ENCODE measurements at places on chromosomes 2 and 18.

DNA sequence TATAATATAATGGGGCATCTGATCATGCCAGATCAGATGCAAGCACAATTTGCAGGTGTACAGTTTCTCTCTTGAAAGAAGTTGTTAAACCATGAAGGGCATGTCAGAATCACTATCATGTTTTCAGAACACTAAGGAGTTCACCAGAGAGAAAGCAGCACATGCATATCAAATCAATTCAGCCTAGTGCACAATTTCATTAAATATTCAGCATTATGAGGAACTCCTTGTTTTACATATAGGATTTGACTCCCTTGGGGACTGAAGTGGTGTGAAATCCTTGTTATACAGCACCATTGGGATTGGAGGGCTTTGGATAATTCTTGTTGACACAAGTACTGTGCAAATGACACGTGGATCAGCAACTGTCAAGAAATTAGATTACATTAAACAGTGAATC, 562.1 kb upstream of the KLHL29 start:
- no peak for DNase-seq

GRCh38 chr2:25168256-25169072, at the start of gene POMC:
Gene POMC (minus strand): TSS chr2:25168580. CDS start chr2:25164772, 3,808 bp downstream.
- peak; percentile 35 for DNase-seq

- DNase-seq: no peak
Observed at GRCh38 chr2:233542507-233542906, 24.1 kb downstream of the USP40 start.

DNA sequence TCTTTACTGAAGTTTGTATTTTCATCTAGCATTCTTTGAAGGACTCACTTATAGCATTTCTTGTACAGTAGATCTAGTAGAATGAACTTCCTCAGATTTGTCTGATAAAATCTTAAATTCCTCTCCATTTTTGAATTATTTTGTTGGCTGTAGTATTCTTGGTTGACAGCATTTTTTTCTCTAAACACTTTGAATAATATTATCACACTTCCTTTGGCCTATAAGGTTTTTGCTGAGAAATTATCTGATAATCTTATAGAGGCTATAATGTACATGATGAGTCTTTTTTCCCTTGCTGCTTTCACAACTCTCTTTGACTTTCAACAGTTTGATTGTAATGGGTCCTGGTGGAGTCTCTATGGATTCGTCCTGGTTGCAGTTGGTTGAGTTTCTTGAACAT, 169.5 kb downstream of the NOL4 start:
- no peak for DNase-seq

- DNase-seq: no peak
Observed at GRCh38 chr18:25250474-25250851, 101.5 kb downstream of the ZNF521 start.

GRCh38 chr2:128279009-128279408, 39.7 kb downstream of the HS6ST1 start:
- peak; percentile 4 for DNase-seq

DNA sequence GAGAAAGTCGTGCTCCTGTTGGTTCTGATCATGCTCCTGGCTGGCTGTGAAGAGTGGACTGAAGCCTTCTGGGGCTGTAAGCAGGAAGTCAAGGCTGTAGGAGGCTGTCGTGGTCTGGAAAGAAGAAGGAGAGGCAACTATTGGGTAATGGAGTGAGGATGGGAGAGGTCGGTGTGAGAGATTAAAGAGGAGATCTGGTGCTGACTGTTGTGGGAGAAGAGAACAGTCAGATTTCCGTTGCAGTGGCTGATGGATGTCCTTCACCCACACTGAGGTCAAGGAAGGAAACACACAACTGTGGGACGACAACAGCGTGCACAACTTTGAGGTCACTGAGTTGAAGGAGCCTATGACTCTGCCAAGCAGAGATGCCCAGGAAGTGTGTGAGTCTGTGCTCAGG, 2.8 kb upstream of the PSMD1 start:
- DNase-seq: no peak
